Activated CD4-positive, alpha-beta memory T cell treated with anti-CD3 and anti-CD28 coated beads, Interleukin-2, amount 10 ng/mL, durations not matched to agents 7 days and 5 days (primary cell): ENCODE measurements at places on chromosomes 16 and 17.

DNA sequence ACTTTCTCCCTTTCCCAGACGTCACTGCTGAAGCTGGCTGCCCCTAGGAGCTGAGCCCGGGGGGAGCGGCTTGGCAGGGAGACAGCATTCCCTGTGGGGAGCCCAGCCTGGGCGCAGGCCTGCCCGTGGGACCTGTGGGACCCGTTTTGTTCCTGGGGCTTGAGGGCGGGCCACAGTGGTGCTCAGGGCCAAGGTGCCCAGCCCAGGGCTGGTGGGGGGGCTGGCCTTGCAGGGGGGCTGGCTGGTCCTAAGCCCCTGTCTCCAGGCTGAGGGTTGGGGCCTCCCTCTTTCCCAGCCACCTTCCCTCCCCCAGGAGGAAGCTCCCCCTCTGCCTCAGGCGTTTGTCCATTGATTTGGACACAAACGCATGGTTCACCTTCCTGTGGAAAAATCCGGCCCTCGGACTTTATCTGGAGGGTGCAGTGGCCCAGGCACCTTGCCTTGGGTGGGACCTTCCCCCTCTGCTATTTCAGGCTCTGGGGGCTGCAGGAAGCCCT lies 4.4 kb downstream of the NHERF2 start:
- DNase-seq, result no peak

DNA sequence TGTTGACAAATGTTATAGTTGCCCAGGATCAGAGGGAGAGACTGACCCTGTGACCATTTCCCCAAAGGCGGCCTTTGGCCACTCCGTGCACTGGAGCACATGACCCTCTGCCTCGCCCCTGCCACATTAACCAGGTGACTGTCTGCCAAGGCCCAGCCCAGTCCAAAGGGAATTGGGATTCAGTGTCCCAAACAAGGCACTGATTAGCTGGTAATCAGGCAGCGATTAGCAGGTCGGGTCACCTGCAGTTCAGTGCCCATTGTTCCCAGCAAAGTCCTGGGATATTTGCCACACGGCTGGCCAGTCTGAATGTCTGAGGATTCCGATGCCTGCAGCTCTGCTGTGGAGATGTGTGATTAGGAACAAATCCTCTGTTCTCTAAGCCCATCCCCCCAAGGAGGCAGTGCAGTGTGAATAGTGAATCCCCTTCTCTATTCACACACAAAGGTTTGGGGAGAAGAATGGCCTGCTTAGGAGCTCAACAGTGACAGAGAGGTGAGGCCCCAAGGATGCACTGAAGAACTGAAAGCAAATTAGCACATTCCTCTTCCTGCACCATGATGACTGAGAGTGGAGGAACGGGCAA lies 123.1 kb upstream of the MAF start:
- DNase-seq, result no peak

GRCh38 chr17:76568811-76569221 lies 16.8 kb downstream of the ST6GALNAC2 start:
- DNase-seq, result no peak

- no peak for DNase-seq
Measured at GRCh38 chr17:76868669-76869495, 678 bp downstream of the MGAT5B start.

- peak; percentile 33 for DNase-seq
Measured at GRCh38 chr16:67703626-67704025, 15.5 kb downstream of the GFOD2 start.

DNA sequence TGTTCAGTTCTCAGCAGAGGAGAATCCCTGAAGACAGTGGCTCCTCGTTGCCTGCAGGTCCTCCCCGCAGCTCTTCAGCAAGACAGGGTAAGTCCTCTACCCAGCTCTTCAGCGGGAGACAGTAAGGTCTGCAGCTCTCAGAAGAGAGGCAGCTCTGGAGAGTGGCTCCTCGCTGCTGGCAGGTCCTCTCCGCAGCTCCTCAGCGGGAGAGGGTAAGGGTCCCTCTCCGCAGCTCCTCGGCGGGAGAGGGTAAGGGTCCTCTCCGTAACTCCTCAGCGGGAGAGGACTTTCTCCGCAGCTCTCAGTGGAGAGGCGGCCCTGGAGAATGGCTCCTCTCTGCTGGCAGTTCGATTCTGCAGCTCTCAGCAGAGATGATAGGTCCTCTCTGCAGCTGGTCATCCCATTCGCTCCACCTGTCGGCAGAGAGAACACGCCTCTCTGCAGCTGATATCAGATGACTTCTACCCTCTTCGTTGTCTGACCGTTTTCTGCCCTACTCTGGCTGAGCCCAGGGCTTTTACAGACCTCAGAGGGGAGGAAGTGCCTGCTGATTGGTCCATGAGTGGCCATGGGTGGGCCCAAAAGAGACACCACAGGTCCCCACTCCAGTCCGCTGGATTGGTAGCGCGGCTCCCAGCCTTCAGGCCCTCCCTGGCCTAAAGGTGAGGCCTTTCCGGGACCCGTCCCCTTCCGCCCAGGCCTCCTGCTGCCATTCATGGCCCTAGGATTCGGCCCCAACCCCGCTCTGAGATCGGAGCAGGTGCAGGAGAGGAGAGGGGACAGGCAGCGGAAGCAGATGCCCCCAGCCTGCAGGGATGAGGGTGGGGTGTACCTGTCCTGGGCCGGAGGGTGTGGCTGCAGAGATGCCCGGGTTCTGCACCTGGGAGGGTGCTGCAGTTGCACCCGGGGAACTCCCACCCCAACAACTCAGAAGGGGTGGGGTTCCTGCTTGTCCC lies 11.9 kb upstream of the SHCBP1 start:
- DNase-seq, result no peak

DNA sequence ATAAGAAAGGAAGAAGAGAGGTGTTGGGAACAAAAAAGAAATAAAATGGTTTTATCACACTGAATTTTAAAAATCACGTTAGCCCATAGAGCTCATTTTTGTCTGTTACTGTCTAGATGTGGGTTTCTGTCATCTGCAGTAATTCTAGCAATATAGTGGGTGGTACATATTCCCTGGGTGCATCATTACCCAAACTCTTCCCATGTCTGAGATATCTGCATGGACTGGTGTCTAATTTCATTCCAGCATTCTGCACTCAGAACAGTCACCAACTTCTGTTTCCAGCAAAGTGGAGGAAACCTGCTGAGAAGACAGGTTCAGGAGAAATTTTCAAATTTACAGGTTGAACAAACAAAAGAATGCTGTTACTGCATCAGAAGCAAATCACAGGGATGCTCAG lies 263.8 kb downstream of the CDH11 start:
- no peak for DNase-seq

DNA sequence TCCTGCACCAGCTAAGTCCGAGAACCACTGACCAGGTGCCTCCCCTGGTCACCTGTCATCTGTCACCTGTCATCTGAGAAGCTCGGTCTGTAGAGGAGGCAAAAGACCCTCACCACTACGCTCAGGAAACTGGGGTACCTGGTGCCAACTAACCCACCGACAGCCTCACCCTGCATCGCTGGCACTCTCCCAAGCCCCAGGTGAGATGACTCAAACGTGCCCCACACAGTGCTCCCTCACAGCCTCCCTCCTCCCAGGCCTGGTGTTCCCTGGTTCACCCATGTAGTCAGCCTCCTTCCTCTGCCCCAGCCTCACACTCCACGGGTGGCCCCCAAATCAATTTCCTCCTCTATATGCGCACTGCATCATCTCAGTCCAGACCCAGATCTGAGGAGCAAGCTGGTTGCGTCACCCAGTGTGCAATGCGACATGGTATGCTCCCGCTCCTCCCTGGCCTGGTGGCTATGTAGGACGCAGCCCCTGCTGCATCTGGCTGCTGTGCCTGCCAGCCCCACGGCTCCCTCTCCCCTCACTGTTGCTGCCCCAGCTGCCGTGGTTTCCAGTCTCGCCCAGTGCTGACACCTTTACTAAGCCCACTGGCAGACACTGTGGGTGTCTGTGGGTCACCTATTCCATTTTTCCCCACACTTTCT lies 68.3 kb downstream of the GTF3C1 start:
- DNase-seq, result no peak

DNA sequence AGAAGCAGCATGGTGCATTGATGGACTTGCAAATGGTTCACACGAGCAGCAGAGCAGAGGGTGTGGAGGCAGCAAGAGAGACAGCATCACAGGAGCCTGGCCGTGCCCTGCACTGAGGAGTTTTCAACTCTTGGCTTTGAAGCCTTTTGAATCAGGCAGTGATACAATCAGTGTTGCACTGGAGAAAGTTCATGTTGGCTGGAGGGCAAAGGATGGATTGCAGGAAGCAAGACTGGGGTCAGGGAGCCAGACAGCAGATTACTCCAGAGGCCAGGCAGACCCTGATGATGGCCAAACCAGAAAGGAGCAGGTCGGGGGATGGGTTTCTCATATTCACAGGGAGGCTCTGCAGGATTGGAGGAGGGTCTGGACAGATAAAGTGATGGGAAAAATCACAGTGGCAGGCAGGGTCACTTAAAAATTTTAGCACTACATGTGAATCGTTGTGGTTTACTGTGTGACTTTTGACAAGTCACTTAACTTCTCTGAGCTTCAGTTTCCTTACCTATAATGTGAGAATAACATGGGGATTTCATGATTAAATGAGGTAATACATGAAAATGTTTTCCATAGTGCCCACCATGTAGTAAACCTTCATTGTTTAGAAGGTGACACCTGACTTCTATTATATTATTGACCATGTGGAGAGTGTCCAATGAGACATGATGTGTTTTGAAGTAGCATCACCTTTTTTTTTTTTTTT lies 125.3 kb downstream of the SALL1 start:
- no peak for DNase-seq

DNA sequence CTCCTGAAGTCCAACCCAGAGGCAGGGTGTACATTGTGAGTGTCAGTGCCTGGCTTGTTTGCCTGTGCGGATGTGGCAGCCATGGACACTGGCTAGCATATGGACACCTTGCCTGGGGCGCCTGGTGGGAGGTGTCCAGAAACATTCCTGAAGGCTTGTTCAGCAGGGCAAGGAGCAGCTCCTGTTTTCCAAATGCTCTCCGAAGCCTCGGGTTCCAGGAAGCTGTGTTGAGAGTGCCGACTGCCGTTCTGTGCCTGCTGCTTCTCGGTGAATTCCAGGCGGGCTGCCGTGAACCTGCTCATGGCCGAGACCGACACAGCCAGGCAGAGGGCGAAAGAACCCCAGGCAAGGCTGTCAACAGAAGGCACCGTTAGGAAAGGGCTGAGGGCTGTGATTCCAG lies 10.9 kb upstream of the DHRS7C start:
- DNase-seq, result no peak

GRCh38 chr17:41547378-41547841 lies 19.3 kb upstream of the KRT19 start:
- no peak for DNase-seq

- DNase-seq, result no peak
Measured at GRCh38 chr16:31149894-31150890, at the start of gene PRSS36. PRSS36 (minus strand) TSS chr16:31150066; CDS start chr16:31150035, 31 bp downstream.
